ENCODE measurements at places on chromosomes 2 and 18.
A peak's percentile ranks its signal among the peaks of the same experiment; 100 is the strongest.

DNA sequence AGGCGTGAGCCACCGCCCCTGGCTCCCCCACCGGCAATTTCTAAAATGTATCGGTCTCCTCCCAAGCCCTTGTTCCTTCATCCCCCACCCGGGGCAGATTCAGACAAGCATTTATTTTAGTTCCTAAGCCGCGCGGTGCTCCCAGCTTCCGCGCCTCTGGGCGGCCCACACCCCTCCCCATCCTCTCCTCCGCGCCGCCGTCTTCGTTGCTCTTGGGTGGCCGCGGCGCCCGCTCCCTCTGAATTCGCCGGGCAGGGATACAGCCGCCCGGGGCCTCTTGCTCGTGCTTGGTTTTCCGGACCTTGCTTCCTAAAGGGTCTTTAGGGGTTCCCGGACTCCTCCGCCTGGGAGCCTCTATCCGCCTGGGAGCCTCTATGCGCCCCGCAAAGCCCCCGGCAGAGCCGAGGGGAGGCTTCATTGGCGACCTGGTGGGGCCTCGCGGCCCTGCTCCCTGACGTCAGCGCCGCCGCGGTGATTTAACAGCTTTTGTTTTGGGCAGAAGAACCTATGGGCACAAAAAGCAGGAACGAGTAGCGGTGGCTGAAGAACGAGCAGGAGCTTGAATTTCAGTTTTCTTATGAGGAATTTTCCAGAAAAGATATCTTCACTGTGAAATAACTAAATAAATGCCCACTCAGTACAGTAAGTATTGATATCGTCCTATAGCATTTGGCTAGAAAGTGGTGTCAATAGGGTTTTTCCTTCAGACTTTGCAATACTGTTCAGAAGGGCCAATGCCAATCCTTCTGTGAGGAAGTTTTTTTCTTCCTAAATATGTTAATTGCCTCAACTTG, 37.3 kb downstream of the PRKRA start:
- peak; percentile 87 for DNase-seq

DNA sequence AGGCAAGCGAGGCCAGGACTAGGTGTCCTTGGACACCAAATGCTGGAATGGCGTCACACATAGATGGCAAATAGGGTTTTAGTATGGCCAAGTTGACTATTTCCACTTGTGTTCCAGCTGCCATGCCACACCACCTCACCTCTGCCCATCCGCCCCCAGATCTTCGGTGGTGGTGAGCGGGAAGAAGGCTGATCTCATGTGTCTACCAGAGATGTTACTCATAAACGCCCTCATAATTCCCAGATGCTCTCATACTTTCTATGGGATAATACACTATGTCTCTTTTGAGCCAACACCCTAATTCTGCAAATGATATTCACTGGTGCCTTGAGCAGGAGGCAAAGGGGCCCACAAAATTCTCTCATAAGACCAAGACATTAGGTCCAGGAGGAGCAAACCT, 281.1 kb upstream of the FN1 start:
- no peak for DNase-seq

DNA sequence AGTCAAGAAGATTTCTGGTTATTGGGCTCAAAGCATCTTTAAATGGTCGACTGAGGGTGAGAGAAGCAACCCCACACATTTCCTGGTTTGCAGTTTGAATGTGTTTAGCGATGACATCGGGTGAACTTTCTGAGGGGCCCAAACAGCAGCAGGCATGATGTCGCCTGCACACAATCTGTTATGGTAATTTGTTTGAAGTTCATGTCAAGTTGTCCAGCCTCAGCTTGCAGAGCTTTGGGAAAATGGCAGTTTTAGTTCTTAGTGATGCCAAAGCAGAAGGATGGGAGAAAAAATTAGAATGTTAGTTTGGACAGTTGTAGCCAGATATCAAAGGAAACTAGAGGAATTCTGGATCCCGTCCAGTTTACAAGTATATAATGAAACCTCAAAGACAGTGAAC, 284.6 kb downstream of the MBD5 start:
- no peak for DNase-seq

GRCh38 chr2:182163878-182164277, 178.2 kb downstream of the PPP1R1C start:
- DNase-seq = no peak

- DNase-seq = no peak
Observed at GRCh38 chr2:6863792-6864191, 1.9 kb downstream of the CMPK2 start.

DNA sequence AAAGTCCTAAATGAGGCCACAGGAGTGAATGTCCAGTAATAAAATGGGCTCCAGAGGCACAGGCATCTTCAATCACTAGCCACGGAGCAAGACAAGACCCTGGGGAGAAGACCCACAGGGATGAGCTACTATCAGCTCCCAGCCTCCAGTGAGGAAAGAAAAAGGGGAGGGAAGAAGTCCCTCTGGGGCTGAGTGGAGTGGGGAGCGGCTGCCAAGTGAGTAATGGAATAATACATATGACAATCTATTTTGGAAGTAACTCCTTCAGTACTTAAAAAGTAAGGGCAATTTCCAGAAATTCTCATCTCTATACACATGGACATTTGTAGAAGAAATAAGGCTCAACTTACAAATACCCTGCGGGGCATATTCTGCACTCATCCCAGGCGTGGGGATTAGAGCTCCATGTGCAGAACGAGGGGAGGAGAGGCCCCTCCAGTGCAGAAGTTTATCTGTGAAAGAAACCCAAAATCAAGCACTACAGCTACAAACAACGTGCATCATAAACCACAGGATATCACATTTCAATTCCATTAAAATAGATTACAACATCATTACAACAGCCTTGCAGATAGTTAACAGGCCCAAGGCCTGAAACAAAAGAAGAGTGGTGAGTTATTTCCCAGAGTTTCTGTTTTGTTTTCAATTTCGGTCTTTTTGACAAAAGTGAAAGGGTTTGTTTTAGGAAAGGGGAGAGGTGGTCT, 84.9 kb downstream of the BCL11A start:
- no peak for DNase-seq

DNA sequence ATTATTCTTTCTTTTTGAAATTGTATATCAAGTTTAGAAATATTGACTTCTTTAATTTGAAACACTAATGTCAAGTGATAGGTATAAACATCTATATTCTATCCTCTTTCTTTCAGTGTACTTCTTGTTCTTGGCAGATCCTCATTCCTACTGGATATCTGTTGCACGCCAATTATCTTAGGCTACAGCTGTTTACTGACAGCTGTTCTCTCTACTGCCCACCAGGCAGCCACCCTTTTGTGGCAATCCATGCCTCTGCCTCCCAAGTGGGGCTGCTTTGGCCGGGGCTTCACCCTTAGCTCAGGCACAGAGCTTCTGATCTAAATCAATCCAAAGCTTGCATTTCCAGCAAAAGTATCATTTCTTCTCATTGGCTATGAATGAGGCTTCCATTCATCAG, 50.6 kb upstream of the ITSN2 start:
- no peak for DNase-seq

DNA sequence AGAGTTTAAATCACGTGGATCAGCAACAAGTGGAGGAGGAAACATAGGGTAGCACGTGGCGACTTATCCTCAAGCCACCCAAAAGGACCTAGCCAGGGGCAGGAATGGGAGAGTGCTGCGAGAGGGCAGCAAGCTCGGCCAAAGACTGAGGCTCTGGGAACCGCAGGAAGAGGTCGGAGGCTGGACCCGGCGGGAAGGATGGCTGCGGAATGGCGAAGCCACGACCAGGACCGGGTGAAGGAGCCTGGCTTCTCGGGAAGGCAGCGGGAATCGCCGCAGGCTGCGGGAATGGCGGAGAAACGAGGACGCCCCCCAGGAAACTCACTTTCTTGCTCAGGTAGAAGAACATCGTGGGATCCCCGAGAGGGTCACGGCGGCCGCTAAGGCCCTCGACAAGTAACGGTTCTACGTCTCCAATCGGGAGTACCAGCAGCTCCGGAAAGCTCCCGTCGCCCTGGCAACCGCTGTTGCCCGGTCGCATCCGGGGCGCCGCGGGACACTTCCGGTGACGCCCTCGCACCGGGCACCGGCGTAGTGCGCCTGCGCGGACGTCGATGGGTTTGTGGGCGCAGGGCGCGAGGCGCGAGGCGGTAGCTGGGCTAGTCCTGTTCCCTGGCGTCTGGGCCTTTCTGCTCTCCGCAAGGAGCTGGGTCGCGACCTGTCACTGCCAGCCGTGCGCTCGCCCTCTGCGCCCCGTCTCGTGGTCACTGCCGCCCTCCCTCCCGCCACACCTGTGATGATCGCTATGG, at the start of gene WDR35:
TSS of gene WDR35 (minus strand) at position 439 of the 749 bp plus-strand sequence. CDS start at position 349, 90 bp downstream.
- DNase-seq = peak; percentile 75

DNA sequence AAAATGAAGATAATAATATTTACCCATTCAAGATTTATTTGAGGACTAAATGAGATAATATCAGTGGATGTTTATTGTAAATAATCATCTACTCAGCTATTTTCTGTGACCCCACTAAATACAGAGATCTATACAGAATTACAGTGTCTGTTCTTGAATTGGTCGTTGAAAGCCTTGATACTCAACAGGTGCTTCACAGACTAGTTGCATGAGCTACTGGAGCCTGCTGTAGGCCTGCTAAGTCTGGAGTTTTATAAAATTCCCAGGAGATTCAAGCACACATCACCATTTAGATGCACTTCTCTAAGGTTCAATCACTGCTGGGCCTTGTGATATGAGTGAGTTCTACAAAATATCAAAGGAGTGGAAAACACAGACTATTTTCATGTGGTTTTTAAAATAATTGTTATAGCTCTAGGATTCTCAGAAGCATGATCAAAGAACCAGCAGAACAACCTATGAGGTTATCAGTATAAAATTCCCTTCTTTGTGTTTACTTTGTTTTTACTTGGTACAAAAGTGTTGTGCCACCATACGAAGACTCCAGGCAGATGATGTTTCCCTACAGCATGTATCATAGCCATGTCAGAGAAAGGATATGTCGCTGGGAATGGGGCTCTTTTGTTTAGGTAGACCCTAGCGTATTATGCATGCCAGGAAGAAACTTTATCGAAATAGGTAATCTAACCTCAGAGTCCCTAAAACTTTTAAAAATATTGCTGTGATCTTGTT, 7.1 kb downstream of the SULT1C4 start:
- no peak for DNase-seq

DNA sequence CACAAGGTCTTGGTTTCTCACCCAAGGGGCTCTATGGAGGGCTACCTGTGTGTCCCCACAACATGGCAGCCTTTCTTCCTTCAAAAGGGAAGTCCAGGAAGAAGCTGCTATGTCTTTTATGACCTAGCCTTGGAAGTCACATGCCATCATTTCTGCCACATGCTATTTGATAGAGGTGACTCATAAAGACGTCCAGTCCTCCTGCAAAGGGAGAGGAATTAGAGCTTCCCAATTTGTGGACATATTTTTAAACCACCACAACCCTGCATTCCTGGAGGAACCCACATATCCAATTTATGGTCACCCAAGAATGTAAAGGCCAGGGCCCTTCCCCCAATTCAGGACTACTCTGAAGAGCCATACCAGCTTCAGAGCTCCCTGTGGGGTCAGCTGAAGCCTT, 246.2 kb downstream of the CYP26B1 start:
- no peak for DNase-seq

GRCh38 chr18:45282101-45282812, 333.0 kb upstream of the SLC14A2 start:
- DNase-seq = no peak

DNA sequence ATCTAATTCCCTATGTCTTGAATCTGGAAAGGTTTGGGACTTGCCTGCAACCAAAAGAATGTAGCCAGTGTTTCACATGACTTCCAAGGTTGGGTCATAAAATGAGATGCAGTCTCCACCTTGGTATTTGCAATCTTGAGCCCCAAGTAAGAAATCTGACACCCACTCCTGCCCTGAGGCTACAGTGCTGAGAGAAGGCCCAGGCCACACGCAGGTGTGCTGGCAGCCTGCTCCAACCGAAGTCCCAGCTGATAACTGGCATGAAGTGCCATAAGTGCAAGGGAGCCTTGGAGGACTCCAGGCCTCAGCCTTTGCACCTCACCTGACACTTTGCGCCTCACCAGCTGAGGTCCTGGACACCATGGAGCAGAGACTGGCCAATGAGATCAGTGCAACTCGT, 182.7 kb downstream of the ANAPC1 start:
- DNase-seq = no peak

DNA sequence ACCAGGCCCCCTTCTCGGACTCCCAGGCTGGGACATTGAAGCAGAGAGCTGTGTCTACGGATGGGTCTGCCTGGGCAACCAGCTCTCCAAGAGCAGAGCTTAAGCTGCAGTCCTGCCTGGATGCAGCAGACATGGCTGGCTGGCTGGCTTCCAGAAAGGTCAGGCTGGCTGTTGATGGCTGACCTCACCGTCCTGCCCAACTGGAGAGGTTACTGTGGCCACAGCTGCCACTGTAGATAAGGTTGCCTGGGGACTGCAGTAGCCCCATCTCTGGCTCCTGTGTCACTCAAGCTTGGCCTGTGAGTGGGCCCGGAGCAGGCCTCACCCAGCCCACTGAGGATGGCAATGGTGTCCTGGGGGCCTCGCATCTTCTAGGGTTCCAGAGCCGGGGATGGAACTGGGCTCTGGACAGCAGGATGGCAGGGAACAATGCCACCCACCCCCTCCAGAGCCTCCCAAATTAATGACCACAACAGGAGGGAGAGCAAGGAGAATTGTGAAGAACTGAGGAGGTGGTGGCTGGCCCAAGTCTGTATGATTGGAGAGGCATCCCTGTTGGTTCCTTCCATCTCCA, 37.0 kb upstream of the FOSL2 start:
- DNase-seq = no peak

GRCh38 chr2:236051806-236052205, 116.4 kb downstream of the GBX2 start:
- no peak for DNase-seq

GRCh38 chr2:5617358-5617757, 74.8 kb upstream of the SOX11 start:
- DNase-seq = no peak

GRCh38 chr2:157036726-157037125, 220.8 kb upstream of the GALNT5 start:
- no peak for DNase-seq

GRCh38 chr18:11950824-11951223, 30.5 kb upstream of the IMPA2 start:
- DNase-seq = no peak

DNA sequence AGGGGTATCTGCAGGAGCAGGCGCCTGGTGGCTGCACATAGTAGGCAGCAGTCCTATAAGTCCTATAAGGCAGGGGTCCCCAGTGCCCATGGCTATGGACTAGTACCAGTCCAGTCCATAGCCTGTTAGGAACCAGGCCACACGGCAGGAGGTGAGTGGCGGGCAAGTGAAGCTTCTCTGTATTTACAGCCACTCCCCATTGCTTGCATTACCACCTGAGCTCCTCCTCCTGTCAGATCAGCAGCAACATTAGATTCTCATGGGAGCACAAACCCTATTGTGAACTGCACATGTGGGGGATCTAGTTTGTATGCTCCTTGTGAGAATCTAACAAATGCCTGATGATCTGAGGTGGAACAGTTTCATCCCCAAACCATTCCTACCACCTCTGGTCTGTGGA, 33.1 kb downstream of the STK25 start:
- no peak for DNase-seq

DNA sequence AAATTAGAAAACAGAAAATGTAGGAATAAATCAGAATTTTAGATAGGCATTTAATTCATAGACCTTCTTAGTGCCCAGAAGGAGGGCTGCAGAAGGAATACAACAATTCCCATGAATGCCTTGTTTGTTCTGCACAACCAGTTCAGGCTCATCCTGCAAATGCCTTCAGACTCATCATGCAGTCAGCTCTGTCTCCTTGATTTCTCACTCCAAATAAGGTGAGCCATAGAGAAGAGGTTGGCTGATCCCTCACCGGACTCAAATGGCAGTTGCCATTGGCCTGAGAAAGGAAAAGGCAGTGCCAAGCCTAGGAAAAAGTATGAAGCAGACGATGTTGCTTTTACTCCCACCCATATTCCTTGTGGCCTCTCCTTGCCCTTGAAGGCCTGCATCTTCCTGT, 50.3 kb downstream of the DSC3 start:
- no peak for DNase-seq

All from H1 (cell line).